Cerebellar cortex (tissue), 1 donor: ENCODE measurements at places on chromosomes 3 and 15.

DNA sequence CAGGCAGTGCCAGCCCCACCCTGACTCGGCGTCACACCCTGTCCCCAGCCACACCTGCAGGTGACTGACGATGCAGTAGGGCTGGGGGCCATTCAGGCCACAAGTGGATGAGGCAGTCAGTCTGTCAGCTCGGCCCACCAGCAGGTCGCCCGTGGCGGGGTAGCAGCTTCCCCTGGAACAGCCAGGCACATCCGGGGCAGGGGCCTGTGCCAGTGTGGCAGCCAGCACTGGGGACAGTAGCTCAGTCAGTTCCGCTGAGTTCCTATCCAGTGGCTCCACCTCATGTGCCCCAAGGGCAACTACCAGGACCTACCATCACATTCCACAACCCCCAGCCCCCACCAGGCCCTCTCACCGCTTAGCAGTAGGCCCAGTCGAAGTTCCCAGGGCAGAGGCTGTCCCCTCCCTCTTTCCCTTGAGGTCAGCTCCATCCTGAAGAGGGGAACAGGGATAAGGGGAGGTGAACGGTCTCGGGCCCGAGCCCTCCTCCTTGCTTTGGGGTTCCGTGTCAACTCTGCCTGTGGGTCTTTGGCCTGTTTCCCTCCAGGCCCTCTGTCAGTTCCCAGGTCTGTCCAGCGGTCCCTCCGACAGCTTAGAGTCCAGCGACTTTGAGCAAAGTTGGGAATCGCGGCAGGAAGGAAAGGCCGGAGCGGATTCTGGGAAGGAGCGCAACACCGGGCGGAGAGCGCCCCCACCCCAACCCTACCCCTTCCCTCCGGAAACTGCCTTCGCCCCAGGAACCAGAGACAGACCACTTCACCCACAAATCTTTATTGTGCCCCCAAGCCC, at the start of gene LAMB2:
TSS of gene LAMB2 (minus strand) at position 614 of the 789 bp plus-strand sequence. CDS start at position 431, 183 bp downstream.
- DNase-seq: peak; percentile 78

GRCh38 chr3:120160050-120160449, 65.8 kb upstream of the GSK3B start:
- no peak for DNase-seq

GRCh38 chr15:75531041-75531450, 48.1 kb downstream of the PTPN9 start:
- peak; percentile 50 for DNase-seq

GRCh38 chr15:78365917-78366316, 25.8 kb downstream of the CRABP1 start:
- DNase-seq: no peak

DNA sequence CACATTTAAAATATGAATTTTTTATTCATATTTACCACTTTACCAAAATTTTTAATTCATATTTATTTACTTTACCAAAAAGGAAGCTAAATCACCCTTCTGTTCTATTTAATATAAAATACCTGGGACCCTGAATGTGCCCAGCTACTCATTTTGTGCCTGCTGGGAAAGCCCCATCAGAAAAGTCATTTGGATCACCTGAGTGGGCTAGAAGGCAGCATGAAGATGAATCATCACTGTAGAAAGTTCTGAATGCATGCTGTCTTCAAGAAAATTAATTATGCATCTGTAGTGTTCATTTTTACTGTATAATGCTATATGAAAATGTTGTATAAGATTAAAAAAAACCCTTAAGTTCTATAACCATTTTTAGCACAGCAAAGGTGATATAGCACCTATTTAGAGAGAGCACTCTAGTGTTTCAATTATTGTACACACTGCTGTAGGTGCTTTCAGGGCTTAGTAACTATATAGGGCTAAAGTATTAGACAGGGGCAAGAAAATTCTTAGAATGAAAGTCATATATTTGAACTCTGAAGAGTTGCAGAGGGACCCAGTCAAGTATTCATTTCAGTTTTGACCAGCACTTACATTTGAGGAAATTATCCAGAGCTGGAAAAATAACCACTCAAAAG, 175.1 kb downstream of the NFKBIZ start:
- DNase-seq: no peak

DNA sequence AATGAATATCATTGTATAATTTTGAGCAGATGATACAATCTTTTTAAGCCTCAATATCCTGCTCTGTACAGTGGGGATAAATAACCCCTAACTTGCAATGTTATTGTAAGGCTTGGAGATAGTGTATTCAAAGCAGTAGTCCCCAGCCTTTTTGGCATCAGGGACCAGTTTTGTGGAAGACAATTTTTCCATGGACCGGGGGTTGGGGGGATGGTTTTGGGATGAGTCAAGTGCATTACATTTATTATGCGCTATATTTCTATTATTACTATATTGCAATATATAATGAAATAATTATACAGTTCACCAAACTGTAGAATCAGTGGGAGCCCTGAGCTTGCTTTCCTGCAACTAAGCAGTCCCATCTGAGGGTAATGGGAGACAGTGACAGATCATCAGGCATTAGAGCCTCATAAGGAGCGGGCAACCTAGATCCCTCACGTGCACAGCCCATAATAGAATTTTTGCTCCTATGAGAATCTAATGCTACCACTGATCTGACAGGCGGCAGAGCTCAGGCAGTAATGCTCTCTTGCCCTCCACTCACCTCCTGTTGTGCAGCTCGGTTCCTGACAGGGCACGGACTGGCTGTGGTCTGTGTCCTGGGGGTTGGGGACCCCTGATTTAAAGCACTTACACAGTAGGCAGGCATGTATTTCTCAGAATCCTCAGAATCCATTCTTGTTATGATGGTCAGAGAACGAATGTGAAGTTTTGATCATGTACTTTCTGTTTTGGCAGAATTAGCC, 102.2 kb downstream of the PTPRG start:
- no peak for DNase-seq

DNA sequence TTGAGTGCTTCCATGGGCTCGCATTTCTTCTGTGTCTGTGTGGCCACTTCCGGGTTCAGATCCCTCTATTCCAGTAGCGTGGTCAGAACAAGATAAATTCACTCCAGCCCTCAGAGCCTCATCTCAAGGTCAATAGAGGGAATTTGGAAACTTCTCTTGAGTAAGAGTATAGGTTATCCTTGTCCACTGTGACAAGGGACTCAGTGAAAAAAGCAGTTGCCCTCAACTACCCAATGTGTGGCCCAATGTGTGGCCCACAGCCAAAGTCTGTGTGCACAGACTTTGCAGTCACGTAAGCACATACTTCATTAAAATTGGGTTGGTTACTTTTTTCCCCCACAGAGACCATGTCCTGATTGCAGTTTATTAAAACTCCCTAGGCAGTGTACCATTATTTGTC, 305.6 kb upstream of the SEMA6D start:
- DNase-seq: no peak

GRCh38 chr15:40944510-40945296, 8.6 kb upstream of the CHAC1 start:
- DNase-seq: no peak

- DNase-seq: no peak
These were observed 402.1 kb downstream of the PDCD6IP start for GRCh38 chr3:34200576-34200975.

- DNase-seq: peak; percentile 74
These were observed 28.4 kb upstream of the ST3GAL6 start for GRCh38 chr3:98734735-98735134.

DNA sequence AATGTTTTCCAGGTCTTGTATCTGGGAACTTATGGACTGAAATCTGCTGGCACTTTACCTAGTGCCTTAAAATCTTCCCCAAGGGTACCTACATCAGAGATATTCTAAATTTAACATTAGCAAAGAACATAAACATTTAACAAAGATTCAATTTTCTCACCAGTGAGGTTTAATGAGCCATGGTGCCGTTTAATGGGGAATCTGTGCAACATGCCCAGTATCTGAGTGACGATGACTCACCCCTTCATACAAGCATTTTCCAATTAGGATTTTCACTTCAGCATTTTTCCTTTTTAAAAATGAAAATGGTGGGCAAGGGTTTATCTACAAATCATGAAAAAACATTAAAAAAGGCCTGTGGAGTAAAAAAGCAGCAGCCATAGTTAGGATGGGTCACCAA, 189.4 kb downstream of the SLC9A9 start:
- DNase-seq: no peak

GRCh38 chr3:59212128-59212779, 162.4 kb upstream of the CFAP20DC start:
- peak; percentile 68 for DNase-seq

- peak; percentile 35 for DNase-seq
These were observed 201.2 kb downstream of the ADAMTSL3 start for GRCh38 chr15:83854950-83855707.

GRCh38 chr15:100909565-100909964, 9.6 kb upstream of the LRRK1 start:
- no peak for DNase-seq

DNA sequence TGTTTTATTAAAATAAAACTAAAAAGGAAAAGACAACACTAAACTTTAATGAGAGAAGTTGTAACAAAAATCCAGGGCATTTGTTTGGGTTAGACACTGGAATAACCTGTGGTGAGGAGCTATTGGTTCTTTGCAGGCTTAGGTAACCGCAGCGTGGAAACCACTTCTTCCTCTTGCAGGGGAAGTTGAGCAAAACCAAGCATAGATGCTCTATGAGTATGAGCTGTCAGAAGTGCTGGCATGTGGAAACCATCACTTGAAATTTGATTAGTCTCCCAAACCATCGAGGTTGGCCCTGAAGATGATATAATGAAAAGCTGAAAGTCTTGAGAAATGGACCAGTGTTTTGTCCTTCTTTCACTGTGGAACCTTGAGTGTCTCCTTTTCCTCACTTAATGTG, 127.1 kb upstream of the RBMS3 start:
- no peak for DNase-seq

GRCh38 chr3:174337227-174337626, 521.9 kb upstream of the NAALADL2 start:
- DNase-seq: no peak

GRCh38 chr15:70518201-70519003, 245.0 kb downstream of the UACA start:
- no peak for DNase-seq

DNA sequence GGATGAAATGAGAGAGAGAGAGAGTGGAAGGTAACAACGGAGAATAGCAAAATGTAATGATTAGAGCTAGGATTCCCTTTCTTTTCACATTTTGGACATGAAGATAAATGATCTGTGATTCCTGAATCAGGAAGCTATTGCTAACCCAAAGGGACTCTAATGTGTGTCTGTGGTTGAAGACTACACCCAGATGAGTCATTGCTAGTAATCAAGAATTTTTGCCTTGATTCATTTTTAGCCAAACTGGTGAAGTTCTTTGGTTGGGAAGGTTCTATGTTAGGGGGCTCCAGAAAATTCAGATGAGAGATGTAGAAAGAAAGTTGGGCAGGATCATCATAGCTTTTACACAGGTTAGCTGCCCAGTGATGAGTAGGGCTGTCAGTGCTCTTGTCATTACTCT, 116.4 kb downstream of the DUT start:
- DNase-seq: no peak

DNA sequence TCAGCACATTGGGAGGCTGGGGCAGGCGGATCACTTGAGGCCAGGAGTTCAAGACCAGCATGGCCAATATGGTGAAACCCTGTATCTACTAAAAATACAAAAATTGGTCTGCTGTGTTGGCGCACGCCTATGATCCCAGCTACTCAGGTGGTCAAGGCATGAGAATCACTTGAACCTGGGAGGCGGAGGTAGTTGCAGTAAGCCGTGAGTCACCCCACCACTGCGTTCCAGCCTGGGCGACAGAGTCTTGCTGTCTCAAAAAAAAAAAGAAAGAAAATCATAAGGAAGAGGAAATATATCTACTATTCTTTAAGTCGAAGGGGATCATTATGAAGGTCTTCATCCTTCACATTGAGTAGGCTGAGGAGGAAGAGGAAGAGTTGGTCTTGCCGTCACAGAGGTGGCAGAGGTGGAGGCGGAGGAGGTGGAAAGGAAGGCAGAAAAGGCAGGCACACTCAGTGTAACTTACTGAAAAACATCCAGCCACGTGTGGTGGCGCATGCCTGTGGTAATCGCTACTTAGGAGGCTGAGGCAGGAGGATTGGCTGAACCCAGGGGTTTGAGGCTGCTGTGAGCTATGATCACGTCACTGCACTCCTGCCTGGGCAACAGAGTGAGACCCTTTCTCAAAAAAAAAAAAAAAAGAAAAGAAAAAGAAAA, 14.2 kb downstream of the CSK start:
- no peak for DNase-seq

DNA sequence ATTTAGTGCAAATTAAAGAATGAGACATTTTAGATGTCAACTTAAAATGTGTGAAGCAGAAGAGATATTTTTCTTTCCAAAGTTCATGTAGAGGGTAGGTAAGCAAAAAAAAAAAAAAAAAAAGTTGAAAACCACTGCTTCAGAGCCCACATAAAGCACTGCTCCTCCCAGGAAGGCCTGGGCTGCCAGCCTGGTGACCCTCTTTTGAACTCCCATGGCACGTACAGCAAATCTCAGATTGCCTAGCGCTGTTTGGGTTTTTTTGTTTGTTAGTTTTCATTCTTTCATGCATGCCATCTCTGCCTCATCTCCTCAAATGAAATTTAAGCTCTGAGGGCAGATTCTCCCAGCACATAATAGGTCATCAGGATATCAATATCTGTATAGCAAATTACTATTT, 120.1 kb downstream of the SRGAP3 start:
- DNase-seq: no peak

DNA sequence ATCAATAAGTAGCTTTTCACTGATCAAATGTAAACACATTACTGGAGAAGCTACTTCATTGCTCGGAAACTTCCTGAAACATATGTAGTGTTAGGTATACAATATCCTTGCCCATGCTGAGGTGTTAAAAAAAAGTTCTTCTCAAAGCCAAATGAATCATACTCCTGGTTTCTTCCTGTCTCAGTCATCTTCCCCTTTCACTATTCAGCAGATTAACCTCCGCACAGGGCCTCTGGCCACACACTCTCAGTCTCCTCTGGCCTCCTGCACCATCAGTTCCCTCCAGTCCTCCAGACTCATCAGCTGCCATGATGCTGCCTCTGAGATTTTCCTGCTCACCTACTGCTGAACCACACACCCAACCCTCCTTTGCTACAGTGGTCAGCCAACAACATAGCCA, 70.5 kb upstream of the BOC start:
- DNase-seq: no peak
